Hematopoietic multipotent progenitor cell treated with erythropoietin and hydrocortisone succinate and interleukin-3 and kit ligand, for 6 days (in vitro differentiated cells): ENCODE measurements at places on chromosomes 1 and 21.

GRCh38 chr1:209611771-209612570, 28.5 kb downstream of the CAMK1G start:
- DNase-seq: no peak

DNA sequence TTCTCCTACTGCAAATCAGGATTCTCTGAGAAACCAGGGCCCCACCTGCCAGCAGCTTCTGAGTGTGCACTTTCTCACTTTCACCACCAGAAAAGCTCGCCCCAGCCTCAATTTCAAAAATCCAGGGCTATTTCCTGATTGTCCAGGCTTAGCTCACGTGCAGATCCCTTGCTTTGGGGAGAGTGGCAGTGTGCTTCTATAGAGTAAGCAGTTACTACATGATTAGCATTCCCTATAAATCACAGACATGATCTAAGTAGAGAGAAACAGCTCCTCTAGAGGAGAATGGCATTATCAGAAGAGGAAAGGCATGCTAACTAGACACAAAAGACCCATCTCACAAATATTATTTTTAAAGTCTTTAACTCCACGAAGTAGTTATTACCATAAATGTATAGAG, 456.0 kb upstream of the PKN2 start:
- no peak for DNase-seq

GRCh38 chr1:36419140-36419539, 21.4 kb upstream of the LSM10 start:
- no peak for DNase-seq

DNA sequence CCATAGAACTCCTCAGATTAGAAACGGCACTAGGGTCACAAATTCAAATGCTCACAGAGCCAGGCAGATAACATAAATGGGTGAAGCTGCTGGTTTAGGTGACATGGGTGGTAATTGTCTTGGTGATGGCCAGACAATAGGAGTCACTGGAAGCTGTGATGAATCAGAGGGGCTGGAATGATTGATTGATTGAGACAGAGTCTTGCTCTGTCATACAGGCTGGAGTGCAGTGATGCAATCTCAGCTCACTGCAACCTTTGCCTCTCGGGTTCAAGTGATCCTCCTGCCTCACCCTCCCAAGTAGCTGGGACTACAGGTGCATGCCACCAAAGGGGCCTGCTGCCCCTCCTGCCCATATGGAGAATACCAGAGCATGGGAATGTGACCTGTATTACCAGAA, 63.0 kb downstream of the HIVEP3 start:
- no peak for DNase-seq

DNA sequence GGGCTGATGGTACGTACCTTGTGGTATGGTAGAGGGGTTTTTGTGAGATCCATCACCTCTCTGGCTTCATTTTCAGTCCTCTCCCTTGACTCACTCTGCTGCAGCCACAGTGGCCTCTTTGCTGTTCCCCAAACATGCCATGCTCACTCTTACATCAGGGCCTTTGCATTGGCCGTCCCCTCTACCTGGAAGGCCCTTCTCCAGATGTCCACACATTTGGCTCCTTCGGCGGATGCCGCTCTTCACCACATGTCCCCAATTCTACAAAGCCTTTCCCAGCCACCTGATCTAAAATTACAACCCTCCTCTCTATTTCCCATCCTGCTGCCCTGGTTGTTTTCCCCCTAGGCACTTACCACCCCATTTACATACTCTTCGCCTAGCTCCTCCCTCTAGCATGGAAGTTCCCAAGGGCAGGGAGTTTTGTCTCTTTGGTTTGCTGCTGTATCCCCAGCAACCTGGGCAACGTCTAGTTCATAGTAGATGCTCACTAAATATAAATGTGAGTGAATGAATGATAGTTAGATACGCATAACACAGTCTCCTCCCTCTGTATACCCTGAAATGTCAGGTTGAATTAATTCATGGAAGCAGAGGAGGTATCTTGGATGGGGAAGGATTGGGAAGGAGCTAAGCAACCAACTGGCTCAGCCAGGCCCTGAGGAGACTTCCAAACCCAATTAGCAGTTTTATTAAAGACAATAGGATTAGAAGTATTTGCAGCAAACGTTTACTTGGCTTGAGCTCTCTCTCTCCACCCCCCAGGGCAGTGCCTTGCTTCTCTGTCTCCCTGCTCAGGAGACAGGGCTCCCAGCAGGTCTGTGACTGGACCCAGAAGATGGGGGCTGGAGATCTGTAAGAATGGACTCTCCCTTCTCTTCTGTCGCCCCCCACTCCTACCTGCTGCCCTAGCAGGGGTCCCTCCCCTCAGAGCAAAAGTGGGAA, 264.2 kb downstream of the GRIK3 start:
- DNase-seq: no peak
